ENCODE measurements at places on chromosomes 1 and 21.

GRCh38 chr1:11187931-11188330 is 1.2 kb upstream of the ANGPTL7 start:
- no peak for DNase-seq

DNA sequence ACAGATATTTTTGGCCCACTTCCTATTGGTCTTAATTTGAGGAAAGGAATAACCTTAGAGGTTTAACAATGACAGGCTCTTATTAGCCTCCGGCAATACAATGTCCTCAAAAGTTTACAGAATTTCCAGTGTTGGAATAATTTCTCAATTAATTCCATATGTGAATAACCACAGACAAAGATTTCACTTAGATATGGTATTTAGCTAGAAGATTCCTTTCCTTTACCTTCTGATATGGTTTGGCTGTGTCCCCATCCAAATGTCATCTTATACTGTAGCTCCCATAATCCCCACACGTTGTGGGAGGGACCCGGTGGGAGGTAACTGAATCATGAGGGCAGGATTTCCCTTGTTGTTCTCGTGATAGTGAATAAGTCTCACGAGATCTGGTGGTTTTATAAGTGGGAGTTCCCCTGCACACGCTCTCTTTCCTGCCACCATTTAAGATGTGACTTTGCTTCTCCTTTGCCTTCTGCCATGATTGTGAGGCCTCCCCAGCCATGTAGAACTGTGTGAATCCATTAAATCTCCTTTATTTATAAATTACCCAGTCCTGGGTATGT is 54.9 kb upstream of the RGS7 start:
- no peak for DNase-seq

DNA sequence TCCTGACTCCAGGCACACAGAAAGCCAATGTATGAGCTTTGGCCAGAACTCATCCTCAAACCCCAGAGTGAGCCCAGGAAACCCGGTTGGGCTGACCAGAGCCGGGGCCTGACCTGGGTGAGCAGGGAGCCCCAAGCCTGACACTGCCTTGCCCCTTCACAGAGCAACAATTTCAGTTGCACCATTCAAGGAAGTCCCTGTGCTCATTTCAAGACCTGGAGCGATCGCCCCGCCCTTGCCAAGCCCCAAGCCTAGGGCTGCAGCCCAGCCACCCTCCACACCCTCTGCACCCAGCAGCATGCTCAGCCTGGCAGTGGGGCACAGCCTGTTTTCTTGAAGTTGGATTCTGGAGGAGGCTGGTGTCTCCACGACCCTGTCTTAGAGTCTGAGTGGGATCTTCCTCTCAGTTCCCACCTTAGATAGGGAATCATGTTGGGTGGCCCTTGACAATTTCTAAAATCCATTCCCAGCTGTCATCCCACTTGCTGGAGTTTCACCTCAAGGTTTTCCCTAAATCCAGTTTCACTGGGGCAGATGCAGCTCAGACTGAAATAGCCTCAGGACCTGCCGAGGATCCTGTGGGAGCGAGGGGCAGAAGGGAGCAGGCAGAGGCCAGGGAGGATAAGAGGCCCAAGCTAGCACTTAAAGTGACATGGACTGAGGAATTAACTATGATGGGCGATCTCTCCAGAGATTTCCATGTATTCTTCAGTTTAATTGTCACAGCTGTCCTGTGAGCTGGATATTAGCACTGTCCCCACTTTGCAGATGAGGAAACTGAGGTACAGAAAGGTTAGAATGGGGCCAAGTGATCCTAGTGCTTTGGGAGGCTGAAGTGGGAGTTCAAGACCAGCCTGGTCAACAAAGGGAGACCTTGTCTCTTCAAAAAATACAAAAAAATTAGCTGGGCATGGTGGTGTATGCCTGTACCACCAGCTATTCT is 2.5 kb downstream of the NBL1 start:
- no peak for DNase-seq

GRCh38 chr21:37574751-37575150 is 208.2 kb downstream of the DYRK1A start:
- DNase-seq, result no peak

DNA sequence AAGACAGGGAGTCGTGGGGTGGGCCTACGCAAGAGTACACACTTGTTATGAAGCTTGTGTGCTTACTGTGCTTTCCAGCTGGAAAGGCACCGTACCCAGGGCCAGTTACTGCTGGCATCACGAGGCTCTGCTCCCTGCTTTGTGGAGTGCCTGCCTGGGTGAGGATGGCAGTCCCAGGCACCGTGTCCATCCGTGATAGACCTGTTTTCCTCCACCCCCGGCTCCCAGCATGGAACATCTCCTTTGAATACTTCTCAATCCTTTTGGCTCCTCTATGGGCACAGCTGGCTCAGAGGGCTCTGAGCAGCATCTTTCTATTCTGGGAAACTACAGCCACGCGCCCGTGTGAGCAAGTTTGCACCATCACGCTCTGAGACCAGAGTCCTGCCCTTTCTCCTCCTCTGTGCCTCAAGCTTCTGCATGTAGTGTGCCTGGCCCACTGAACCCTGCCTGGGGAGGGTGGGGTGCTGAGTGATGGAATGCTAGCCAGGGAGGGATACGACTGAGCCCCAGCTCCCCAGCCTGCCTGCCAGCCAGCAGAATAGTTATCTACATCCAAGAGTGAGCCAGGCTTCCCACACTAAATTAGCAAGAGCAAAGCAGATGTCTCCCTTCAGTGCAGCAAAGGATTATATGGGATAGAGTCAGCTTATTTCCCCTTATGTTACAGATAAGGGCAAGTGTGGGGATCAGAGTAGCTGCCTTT is 7.1 kb upstream of the TNR start:
- no peak for DNase-seq

DNA sequence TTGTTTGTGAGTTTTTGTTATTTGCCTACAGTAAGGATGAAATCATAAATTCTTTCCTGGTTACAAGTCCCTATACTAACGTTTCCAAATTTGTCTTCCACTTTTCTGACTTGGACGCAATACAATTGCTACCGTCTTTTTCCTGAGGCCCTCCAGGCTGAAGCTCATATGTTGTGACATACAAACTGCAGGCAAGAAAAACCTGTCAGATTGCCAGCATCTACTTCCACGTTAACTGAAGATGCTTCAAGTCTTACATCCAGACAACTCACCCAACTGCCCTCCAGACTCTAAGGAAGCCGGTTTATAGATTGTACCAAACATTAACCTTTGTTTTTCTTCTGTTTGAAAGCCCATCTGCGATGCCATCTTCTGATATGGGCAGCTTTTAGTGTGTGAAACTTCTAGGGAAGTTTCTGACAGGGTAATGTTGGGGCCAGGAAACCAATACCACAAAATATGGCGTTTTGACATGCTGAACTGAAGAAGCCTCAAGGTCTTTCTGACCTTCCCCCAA is 21.4 kb upstream of the RNF11 start:
- no peak for DNase-seq

DNA sequence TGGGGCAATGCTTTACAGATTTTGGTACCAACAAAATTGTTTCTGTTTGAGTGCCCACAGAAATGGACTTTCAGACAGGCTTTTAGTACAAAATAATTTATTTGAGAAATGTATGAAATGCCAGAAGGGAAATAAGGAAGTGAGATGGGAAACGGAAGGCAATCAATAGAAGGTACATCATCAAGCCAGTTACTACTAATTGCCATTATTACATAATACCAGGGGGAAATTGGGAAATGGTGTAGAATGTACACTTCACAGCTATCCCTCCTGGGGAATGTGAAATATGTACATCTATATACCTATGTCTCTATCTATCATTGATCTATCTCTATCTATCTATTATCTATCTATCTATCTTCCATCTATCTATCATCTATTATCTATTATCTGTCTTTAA is 264.6 kb upstream of the B3GALT2 start:
- DNase-seq, result no peak

DNA sequence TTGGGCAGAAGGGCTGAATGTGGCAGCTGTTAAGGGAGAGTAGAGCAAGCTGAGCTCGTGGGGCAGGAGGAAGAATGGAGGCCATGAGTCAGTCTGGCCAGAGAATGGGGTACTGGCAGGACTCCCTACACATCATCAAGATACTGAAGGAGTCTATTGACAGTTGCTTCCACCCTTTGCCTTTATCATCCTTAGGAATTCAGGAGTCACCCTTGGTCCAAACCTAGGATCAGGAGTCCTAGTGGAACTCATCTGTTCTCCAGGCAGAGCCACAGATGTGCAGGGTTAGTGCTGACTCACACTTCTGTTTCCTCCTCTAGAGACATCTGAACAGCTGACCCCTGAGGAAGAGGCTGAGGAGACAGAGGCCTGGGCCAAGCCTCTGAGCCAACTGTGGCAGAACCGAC is 18.7 kb upstream of the ST3GAL3 start:
- DNase-seq, result no peak

All from NCI-H1694 treated with DMSO at 0.1 percent for 48 hours (cell line).